ENCODE measurements at places on chromosomes 1 and 21.

GRCh38 chr1:16248603-16249516 lies 11.9 kb upstream of the CPLANE2 start:
- DNase-seq = peak; percentile 39

DNA sequence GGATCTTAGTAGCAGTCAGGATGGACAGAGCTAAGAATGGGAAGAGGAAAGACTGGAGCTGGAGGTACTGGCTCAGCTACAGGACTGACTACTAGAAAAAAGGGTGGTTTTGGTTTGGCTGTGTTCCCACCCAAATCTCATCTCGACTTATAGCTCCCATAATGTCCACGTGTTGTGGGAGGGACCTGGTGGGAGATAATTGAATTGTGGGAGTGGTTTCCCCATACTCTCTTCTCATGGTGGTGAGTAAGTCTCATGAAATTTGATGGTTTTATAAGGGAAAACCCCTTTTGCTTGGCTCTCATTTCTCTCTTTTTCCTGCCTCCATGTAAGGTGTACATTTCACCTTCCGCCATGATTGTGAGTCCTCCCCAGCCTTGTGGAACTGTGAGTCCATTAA lies 466.5 kb upstream of the DEPDC1 start:
- DNase-seq = no peak

DNA sequence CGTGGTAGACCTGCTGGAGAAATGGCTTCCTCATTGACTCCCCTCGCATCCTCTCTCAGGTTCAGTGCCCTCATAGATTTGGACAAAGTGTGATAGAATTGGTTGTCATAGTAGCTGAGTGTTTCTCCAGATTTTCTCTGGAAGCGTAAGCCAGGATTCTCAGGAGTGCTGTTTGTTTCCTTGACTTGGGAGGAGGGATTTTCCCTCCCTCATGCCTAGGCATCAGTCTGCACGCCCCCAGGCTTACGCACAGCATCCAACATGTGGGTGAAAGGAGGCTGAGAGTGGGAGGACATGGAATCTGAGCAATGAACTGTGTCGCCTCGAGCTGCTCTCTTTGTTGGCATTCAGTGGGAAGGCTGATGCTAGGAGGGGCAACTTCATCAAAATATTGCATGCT lies 503.5 kb downstream of the LTN1 start:
- DNase-seq = no peak

- DNase-seq = no peak
Measured at GRCh38 chr1:119492763-119493162, 14.2 kb upstream of the HSD3B1 start.

GRCh38 chr1:43719063-43719462 lies 11.7 kb downstream of the ST3GAL3 start:
- DNase-seq = no peak

DNA sequence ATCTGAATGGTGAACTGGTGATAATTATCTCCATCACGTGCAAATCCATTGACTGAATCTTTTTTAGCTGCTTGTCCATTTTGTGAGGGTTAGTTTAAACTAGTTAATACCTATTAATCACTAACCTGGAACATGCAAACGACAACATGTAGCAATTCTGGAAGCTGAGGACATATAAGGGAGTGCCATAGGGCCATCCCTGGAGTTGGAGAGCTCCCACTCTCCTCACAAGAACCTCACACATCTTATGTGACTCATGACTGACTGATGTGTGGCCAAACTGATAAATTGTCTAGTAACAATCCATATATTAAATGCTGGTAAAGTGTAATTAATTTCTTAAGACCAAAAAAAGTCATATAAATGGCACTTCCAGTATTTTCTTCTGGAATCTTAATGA lies 62.9 kb upstream of the HOOK1 start:
- no peak for DNase-seq

GRCh38 chr1:98306517-98307089 lies 354.9 kb upstream of the SNX7 start:
- DNase-seq = no peak

GRCh38 chr1:230208619-230209261 lies 141.7 kb downstream of the GALNT2 start:
- DNase-seq = no peak

DNA sequence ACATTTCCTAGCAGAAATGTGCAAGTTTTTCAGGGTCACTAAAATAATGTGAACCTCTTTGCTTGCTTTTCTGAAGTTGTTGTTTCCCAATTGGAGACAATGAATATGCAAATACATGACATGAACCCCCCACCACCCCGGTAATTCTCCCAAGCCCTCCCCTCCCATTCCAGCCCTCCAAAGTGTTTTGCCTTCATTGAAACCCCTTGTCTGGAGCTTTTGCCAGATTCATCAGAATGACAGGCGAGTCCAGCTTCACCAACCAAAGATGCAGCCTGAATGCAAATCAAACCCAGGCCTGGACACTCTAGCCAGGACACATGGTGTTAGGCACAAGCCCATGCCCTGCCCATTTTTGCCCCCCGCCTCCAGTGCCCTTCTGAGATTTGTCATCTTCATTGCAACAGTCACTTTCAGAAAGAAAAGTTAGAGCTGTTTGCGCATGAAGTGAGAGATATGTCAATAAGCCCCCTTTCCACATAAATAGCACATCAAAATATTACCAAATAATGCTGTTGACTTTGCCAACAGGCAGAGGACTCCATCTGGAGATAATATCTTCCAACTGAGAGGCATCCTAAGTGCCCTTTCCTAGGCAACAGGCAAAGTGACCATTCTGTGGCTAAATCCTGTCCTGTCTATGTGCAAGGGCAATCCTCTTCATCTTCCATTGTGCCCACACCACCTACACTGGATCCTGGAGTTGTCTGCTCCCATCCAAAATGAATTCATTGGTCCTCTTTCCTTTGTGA lies 145.6 kb upstream of the NFIA start:
- no peak for DNase-seq

DNA sequence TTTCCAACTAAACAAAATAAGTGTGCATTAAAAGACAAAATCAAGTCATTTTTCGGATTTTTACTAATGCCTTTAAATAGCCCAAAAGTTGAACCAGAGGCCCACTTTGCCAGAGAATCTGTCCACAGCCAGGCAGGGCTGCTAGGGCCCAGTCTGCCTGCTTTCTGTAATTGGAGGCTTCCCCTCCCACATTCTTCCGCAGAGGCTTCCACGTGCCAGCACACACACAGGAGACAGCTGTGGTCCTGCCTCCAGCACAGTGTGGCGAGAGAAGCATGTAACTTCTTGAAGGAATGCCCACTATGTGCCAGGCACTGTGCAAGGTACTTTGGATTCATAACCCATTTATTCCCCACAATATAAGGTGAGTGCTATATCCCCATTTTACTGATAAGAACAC lies 11.3 kb upstream of the PDZK1IP1 start:
- DNase-seq = no peak

- DNase-seq = no peak
Measured at GRCh38 chr1:52238474-52238873, 96.6 kb downstream of the ZFYVE9 start.

DNA sequence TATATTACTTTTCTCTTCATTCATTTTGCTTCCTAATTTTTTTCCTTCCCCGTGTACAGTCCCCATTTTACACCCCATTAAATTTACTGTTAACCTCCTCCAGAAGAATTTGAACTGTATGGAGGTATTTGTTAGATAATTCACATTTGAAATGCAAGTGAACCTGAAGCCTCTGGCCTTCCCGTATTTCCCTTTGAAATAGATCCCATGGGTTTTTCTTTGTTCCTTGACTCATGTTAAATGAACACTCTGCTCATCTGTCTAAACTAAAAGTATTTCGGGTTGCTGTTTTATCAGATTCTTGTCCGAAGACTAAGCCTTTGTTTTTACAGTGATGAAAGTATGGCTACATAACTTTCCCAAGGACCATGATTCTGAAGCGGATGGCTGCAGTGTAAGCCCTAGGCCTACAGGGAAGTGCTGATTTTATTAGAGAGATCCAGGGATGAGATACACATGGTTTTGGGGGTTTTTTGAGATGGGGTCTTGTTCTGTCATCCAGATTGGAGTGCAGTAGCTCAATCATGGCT lies 187.9 kb downstream of the PATJ start:
- no peak for DNase-seq

- DNase-seq = no peak
Measured at GRCh38 chr1:153190373-153190772, 12.9 kb upstream of the LELP1 start.

- DNase-seq = no peak
Measured at GRCh38 chr1:34369701-34370455, 193.2 kb downstream of the C1orf94 start.

GRCh38 chr1:205983925-205984725 lies 19.1 kb downstream of the RAB7B start:
- DNase-seq = no peak

GRCh38 chr1:42335809-42336518 lies 929 bp upstream of the FOXJ3 start:
- DNase-seq = no peak
